Fibroblast of skin of back (primary cell): ENCODE measurements at places on chromosomes 13 and 19.

- DNase-seq: no peak
Measured at GRCh38 chr13:36355632-36356031, 9.4 kb upstream of the SPART start.

DNA sequence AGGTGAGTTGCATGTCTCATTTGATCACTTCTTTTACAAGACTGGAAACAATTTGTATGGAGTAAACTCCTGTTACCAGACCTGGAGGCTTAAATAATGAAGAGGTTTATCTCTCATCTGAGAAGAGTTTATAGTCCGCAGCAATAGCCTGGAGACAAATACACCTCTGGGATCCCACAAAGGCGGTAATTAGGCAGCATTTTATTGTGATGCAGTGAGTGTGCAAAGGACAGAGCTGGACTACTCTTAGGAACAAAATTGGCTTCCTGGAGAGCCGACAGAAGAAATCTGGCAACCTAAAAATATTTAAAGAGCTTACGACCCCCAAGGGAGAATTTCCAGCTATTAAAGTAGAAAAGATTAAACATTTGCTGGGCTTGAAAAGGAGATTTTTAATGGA is 11.8 kb upstream of the KATNAL1 start:
- DNase-seq: no peak

DNA sequence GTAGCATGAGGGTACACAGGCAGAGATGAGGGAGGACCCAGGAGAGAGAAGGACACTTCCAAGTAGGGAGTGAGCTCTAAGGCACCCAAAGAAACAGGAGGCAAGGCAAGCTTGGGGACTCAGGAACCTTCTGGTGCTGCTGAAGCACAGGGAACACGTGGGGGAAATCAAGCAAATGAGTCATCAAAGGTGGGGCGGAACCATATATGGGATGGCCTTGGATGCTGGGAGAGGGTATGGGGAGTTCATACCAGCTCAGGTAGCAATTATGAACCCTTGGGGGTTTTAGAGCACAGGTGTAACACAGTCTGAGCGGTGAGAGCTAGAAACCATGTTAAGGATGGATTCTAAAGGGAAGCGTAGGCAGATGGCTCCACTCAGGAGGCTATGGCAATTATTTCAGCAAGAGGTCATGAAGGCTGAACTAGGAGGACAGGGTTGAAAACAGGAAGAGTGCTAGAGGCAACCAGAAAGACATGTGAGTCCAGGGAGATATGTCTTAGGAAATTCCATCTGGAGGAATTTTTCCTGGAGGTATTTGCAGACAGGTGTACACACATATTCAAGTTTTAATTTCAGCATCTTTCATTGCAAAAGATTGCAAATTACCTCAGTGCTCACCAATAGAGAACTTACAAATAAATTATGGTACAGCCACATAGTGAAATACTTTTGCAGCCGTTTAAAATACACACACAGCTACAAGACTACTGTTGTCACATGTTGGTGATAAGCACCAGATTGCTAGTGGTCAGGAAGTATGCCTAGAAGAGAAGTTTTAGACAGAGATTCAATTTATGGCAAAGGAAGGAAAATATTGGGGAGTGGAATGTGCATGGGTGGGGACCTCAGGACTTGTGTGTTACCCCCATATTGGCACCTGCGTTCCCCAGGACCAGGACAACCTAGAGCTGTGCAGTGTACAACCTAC is 77.0 kb downstream of the STARD13 start:
- DNase-seq: no peak

DNA sequence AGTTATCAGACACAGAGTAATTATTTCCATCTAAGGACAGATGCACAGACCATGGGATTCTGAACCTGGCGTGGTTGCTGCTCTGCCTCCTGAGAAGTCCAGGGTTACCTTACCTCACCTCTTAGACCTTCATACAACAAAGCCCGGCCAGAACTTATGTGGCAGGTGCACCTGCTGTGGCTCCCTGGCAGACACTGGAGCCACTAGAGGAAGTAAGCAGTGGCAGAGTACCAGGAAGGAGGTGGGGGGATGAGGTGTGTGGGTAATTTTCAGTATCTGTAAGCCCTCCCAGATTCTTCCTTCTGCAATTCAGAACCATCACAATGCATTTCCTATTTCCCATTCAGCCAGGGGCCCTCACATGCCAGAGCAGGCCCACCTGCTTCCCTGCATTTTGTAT is 106.1 kb upstream of the DOCK9 start:
- DNase-seq: no peak

GRCh38 chr13:26476111-26476781 is 81.2 kb upstream of the WASF3 start:
- DNase-seq: no peak

DNA sequence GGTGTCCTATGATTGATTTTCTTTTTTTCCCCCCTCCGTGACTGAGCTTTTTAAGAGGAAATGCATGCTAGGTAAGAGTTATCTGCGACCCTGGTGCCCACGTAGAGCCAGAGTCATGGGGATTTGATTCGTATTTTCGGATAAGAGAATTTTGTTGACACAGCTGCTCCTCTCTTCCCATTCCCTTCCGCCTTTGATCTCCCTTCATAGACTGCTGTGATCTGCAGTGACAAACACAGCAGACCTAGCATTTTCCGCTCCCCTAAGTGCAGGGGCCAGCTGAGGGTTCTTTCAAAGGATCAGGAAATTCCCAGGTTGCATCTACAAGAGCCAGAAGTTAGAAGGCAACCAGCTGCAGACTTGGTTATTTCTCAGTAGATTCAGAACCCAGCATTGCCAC is 70.5 kb downstream of the ZNF568 start:
- no peak for DNase-seq

- no peak for DNase-seq
Measured at GRCh38 chr13:102703726-102704035, 8.8 kb upstream of the METTL21C start.

- DNase-seq: no peak
Measured at GRCh38 chr13:75738841-75739240, 102.7 kb downstream of the LMO7 start.
